ENCODE measurements at places on chromosomes 3 and 15.
A peak's percentile ranks its signal among the peaks of the same experiment; 100 is the strongest.

GRCh38 chr3:1179146-1179545, 86.3 kb downstream of the CNTN6 start:
- DNase-seq: no peak

GRCh38 chr3:31724651-31725050, 191.9 kb downstream of the STT3B start:
- DNase-seq: no peak

- DNase-seq: no peak
Observed at GRCh38 chr3:98705694-98706093, 57.4 kb upstream of the ST3GAL6 start.

- DNase-seq: no peak
Observed at GRCh38 chr3:73586190-73586589, 38.6 kb downstream of the PDZRN3 start.

DNA sequence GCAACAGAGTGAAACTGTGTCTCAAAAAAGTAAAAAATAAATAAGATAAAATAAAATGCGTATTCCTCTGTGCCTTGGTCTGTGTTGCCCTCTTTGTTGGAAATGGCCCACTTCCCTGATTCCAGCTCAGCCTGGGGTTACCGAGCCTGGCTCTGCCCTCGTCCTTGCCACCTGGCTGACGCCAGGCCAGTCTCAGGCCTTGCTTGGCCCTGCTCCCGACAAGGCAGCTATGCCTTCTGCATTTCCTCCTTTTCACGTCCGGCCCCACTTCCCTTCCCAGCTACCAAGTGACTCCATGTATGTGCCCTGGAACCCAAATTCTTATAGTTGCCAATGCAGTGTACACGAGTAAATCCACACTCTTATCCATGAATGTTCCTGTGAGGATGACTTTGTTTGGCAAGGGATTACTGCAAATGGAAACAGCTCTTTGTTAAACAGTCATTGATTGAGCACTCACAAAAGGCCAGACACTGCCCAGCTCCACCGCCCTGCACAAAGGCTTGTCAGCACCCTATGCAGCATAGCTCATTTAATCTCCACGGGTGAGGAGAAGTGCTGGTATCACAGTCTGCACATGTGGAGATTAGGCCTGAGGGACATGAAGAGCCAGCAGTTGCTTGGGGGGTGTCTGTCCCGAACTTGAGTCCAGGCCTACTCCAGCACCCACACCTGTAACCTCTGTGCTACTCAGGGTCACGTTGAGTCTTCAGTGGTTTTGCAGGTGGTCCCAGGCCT, 25.1 kb downstream of the SPSB4 start:
- DNase-seq: no peak

DNA sequence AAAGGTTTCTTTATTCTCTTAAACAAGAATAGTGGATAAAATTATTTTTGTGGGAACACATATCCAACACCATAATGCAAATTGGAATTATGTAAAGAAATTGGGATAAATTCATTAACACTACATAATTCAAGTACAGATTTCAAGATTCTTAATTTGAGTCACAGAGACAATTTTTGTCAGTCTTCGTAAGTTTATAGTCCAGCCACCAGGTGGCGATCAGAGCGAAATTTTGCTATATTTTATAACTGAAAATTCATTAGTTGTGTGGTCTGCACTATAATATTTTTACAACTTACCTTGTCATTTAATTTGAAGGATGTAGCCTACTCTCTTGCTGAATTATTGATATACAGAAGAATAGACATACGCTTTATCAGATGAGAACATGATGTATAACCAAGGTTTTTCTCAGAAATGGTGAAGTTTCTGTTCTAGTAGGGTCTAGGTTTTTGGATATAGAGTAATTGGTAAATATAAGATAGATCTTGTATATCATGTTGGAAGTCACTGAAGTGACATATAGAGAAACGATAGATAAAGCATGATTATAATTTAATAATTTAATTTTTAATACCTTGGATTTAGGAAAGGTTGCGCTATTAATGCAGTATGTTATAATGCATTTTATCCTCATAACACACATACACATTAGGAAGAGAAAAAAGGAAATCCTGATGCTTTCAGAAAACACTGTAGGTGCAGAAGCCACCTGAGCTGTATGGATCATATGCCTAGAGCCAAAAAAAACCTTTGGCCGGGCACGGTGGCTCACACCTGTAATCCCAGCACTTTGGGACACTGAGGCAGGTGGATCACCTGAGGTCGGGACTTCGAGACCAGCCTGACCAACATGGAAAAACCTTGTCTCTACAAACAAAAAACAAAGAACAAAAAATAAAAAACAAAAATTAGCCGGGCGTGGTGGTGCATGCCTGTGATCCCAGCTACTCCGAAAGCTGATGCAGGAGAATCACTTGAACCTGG, 31.7 kb downstream of the PLSCR4 start:
- peak; percentile 11 for DNase-seq

DNA sequence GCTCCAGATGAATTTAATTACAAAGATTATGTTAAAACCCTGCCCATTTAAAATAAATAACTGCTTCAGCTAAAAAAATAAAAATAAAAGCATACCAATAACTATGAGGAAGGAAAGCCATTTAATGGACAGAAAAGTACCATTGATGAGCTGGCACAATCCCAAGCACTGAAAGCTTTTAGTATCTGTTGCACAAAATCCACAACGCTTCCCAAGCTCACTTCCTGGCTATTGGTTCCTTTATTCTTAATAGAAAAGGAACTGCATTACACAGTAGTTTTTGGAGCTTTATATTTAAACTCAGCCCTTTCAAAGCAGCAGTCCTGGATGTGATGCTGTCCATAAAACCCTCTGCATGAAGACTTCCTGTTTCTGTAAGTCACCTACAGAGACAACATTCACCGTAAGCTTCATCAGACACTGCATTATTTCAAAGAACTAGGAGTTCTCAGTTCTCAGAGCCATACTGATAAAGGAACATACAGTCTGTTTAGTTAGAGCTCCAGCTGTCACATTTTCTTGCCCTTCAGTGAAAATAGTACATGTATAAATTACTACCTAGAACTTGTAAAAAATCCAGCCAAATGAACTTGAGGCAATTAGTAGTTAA, 81.5 kb downstream of the CSNK1G1 start:
- DNase-seq: no peak

DNA sequence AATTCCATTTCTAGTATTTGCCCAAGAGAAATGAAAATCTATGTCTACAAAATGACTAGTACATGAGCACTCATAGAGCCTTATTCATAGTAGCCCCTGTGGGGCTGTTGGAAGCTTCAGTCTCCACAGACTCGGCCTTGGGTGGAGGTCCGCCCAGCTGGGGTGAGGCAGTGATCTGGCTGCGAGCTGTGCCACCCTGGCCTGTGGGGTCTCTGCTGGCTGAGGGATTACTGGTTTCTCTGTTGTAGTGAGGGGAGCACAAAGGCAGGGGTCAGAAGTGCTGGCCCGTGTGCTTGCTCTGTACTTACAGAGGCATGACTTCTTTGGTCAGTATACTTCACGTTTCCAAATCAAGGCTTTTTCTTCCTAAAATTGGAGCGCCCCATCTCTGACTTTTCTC, 158.2 kb downstream of the CHDH start:
- DNase-seq: no peak

DNA sequence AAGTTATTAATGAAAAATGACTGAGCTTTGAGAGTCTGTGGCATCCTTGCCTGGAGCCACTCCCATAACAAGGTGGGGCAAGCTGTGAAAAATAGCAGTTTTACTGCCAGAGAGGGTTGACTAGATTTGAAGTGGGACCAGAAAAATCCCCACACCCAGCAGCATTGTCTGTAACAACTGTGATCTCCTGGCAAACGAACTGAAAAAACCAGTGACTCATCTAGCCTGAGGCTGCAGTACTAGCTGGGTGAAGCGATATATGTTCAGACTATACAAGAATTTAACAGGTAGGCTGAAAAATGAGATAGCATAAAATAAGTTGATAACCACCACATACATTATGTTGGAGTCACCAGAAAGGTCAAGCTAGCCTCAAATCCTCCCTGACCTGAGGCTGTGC, 64.0 kb downstream of the DPH6 start:
- DNase-seq: no peak

Data from CD4-positive, alpha-beta T cell (primary cell).